Skeletal muscle tissue (tissue), 5 donors: ENCODE measurements at places on chromosomes 7 and 10. TPM values are rescaled to one million over a fixed set of nuclear protein-coding genes. Genes with fewer than 3 reads are reported as not detected.

The CHN2 gene
- 11.0 TPM for total RNA-seq

The WNT16 gene
- total RNA-seq = 1.0 TPM

The LRRN3 gene
- 5.2 TPM for total RNA-seq

The SEC23IP gene
- total RNA-seq = 17.7 TPM

The EFCAB10 gene
- total RNA-seq = not detected

The SEMA4G gene
- total RNA-seq = 0.52 TPM

The ANKRD7 gene
- total RNA-seq = 3.1 TPM

The NXPH1 gene
- total RNA-seq = not detected

The LBX1 gene
- total RNA-seq = 3.1 TPM

The ELAPOR2 gene
- 7.8 TPM for total RNA-seq

The SERPINE1 gene
- total RNA-seq = 2.1 TPM

The GPER1 gene
- total RNA-seq = 5.2 TPM

The ZNF239 gene
- total RNA-seq = 9.4 TPM

The PITRM1 gene
- 44.9 TPM for total RNA-seq

The SPAM1 gene
- total RNA-seq = not detected

The C7orf57 gene
- total RNA-seq = not detected

The PILRA gene
- total RNA-seq = 1.6 TPM

The ERVW-1 gene
- total RNA-seq = not detected

The SH2D4B gene
- total RNA-seq = under 0.01 TPM

The ZCCHC24 gene
- total RNA-seq = 20.9 TPM

The NKX1-2 gene
- not detected for total RNA-seq

The TDRD1 gene
- 0.52 TPM for total RNA-seq

The CUEDC2 gene
- 31.3 TPM for total RNA-seq

The FAM237B gene
- total RNA-seq = not detected

The XRCC2 gene
- total RNA-seq = 1.6 TPM

The COPS6 gene
- 57.4 TPM for total RNA-seq

The WDFY4 gene
- total RNA-seq = 2.6 TPM

The PLEKHA8 gene
- total RNA-seq = 6.8 TPM

The HIBADH gene
- total RNA-seq = 39.1 TPM

The IKZF1 gene
- total RNA-seq = 2.1 TPM

The HECW1 gene
- not detected for total RNA-seq

The INTS15 gene
- 10.4 TPM for total RNA-seq

The CASP7 gene
- total RNA-seq = 13.6 TPM

The LRRD1 gene
- 0.52 TPM for total RNA-seq

The TECPR1 gene
- 15.1 TPM for total RNA-seq

The HOXA2 gene
- total RNA-seq = under 0.01 TPM

The WEE2 gene
- total RNA-seq = not detected

The PLXNA4 gene
- 2.1 TPM for total RNA-seq

The OR2A5 gene
- not detected for total RNA-seq

The CDNF gene
- 1.0 TPM for total RNA-seq

The BUD23 gene
- total RNA-seq = 45.4 TPM

The ACSM6 gene
- total RNA-seq = not detected
